Endothelial cell (in vitro differentiated cells): ENCODE measurements at places on chromosomes 2 and 18.

GRCh38 chr2:228378696-228379425 lies 197.4 kb upstream of the SPHKAP start:
- no peak for DNase-seq

DNA sequence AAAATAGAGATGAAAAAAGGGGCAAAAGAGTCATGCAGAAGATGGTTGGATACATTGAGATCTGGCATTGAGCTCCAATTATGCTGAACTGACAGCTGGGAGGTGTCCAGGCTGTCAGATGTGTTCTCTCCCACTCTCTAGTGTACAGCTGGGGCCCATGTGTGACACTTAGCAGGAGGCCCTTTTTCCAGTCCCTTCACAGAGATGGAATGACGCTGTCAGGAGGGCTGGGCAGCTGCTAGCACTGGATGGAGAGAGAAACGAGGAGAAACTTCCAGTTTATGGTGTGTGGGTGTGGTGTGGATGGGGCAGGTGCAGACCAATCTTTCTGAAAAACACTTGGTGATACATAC lies 437.7 kb upstream of the HS6ST1 start:
- no peak for DNase-seq

DNA sequence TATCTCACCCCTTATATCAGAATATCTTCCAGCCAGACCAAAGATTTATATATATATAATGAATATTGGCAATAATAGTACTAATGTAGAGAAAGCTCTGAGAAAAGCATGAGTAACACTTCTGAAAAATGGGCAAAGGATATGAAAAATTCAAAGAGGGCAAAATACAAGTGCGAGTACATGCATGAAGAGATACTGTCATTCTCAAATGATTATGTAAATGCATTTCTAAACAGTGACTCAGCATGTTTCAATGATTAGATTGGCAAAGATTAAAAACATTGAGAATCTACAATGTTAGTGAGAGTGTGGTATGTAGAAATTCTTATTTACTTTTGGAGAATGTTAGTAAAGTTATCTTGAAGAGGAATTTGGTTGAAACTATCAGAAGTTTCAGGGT lies 118.3 kb upstream of the NEDD4L start:
- DNase-seq, result no peak

DNA sequence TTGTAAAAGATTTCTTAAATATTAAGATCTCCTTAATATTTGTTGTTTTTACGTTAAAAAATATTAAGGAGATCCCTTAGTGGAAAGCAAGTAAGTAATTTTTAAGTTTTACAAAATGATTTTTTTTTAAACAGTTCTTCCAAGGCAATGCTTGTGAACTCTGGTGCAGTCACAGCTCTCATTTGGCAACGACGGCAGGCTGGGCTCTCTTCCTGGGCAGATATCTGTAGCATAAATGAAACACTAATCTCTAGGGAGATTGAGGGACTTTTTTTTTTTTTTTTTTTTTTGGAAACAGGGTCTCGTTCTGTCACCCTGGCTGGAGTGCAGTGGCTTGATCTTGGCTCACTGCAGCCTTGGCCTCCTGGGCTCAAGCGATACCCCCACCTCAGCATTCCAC lies 38.5 kb downstream of the GORASP2 start:
- DNase-seq, result no peak

GRCh38 chr18:5986257-5986931 lies 91.1 kb upstream of the TMEM200C start:
- DNase-seq, result no peak

DNA sequence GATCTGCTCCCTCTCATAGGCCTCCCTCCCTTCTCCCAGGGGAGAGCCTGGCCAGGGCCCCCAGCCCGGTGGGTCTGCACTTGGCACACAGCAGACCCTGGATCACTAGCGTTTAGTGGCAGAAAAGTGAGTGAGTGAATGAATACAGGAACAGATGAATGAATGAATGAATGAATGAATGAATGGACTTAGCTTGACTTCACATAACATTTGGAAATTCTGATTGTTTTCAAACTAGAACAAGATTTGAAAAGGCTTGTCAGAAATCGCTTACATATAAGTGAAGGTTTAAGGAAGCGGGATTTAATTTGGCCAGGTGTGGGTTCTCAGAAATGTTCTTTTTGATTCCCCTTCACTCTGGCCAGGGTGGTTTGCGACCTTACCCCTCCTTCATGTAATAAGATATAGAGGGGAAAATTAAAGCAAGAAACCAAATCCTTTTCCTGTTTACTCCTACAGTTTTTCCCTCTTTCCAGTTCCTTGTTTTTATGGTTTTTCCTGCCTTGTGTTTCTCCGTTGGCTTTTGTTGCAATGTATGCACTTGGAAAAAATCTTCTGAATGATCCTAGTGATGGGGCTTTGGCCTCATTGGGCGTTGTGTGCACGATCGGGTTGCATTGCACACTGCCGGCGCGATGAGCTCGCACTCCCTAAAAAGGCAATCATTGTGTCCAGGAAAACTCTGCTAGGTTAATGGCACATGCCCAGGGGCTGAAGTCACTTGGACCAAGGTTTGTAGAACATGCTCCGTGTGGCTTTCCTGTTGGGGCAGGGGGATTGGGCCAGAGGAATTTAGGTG lies 16.4 kb downstream of the LRRFIP1 start:
- no peak for DNase-seq

GRCh38 chr2:63537306-63537705 lies 51.0 kb downstream of the WDPCP start:
- no peak for DNase-seq

- DNase-seq, result no peak
These were observed 7.8 kb upstream of the CCDC141 start for GRCh38 chr2:179057737-179058136.

DNA sequence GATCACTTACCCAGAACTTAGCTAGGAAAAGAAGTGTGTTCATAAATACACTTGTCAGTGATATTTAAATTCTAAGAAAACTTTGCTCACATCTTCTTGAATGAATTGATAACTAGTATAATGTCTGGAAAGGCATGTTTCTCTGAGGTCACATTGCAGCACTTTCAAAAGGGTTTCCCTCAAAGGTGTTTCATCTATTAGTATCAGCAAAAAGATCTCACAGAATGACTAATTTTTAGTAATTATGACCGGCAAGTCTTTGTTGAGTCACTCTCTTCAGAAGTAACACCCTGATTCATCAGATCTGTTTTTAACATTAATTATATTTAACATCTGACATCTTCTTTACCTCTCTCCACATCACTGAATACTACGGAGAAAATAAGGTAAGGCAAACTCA lies 222.3 kb downstream of the IKZF2 start:
- no peak for DNase-seq

DNA sequence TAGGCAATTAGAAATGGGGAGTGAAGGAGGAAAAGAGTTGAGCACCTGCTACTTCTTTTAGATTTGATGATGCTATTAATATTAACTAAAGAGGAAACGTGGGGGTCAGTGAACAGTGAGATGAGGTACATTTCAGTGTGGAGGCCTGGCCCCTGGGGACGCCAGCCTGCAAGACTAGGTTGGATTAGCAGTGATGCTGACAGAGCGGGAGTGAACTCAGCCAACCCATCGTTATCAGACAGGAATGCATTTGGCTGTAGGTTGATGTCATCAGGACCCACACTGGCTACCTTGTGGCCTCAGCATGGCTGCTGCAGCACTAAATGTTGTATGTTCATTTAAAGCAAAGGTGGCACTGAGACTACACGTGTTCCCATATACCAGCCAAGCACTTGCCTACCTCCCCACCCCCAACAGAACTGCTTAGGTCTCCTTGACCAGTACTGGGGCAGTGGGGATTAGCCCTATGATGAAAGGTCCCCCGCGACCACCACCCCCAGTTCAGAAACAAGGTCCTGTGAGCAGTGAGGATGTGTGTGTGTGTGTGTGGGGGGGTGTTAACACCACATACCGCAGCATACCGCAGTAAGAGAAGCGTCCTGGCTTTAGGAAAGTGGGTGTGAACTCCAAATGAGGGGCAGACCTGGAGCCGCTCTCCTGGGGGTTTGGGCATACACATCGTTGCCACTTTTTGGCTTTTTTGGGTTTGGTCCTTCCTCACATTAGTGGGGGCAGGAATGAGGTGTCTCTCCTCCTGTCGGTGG lies 26.0 kb downstream of the DGKD start:
- no peak for DNase-seq

DNA sequence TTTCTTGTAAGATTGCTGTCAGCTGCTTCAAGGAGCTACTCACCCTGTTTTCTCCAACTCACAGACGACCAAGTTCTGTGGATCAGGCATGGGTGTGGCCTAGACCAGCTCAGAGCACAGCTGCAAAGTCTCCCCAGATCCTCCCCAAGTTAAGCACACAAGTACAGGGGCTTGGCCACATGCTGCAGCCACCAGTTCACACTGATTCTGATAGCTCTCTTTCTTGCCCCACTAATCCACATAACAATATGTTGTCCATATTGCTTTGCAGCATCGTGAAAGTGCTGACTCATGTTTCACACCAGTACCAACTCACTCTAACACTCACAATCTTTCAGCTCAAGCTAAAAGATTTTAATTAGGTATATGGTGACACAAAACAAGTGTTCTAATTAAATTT lies 437.0 kb downstream of the PARD3B start:
- DNase-seq, result no peak

- no peak for DNase-seq
These were observed 5.7 kb upstream of the CHN1 start for GRCh38 chr2:175010848-175011254.

- DNase-seq, result no peak
These were observed 399.8 kb upstream of the SLC8A1 start for GRCh38 chr2:40851661-40852060.

DNA sequence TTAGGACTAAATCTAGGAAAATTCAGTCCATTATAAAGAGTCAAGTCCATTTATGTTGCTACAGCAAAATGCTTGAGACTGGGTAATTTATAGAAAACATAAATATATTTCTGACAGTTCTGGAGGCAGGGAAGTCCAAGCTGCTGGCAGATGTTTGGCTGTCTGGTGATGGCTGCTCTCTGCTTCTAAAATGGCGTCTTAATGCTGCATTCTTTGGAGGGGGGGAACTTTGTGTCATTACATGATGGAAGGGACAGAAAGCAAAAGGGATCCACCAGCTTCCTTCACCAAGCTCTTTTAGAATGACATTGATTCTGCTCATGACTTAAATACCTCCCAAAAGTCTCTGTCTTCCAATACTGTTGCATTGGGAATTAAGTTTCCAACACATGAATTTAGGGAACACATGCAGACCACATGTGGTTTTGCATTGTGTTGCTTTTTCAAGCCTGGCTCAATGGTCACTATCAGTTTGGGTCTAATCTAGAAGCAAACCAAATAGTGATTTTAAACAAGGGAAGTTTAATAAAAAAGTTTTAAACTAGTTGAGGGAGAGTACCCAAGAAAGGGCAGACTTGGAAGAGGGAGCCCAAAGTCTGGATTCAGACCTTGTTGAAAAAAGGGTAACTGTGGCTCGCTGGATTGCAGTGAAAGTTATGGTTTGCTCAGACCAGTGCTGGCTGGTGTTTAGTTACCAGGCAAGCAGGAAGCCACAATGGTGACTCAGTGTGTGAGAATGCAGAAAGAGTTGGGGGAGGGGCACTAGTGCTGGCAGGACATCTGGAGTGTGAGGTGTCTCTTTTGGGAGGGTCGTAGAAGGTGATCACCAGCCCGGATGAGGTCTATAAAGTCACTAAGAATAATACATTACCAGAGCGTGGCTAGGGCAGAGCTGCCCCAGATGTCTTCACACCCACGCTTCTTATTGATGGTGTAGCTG lies 30.8 kb downstream of the C18orf54 start:
- DNase-seq, result no peak

GRCh38 chr2:98832172-98832571 lies 101.2 kb upstream of the MGAT4A start:
- DNase-seq, result no peak

DNA sequence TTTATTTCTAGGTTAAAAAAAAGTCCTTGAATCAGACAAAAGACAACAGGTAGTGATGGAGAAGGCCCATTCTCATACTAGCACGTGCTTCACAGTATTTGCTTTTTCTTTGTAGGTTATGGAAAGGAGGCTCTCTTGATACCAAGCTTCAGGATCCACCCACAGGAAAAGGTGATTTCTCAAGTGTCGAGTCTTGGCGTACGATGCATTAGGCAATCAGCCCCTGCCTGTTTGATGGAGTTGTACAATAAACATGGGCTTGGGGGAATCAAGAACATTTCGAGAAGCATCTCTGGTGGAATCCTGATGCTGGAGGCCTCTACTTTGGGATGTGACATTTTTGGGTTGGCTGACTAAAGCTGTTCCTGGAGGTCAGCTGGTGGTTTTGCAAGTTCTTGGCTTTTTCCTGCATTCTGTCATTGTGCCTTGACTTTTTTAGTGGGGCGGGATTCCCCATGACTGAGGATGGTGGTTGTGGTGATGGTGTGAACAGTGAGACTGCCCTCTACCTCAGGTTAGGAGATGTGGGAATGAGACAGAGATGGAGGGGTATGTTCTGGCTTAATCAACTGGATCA lies 231.5 kb upstream of the SPRED2 start:
- no peak for DNase-seq

DNA sequence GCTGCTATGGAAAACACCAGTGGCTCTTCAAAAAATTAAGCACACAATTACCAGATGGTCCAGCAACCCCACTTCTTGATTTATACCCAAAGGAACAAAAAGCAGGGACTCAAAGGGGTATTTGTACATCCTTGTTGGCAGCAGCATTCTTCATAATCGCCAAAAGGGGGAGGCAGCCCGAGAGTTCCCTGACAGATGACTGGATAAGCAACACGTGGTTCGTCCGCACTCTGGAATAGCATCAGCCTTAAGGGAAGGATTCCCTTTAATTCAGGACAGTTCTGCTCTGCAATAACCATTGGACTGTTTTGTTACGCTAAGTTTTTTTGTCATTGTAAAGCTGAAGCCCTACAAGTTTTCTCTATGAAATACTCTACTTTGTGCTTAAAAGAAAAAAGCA lies 76.7 kb upstream of the TWIST2 start:
- no peak for DNase-seq

DNA sequence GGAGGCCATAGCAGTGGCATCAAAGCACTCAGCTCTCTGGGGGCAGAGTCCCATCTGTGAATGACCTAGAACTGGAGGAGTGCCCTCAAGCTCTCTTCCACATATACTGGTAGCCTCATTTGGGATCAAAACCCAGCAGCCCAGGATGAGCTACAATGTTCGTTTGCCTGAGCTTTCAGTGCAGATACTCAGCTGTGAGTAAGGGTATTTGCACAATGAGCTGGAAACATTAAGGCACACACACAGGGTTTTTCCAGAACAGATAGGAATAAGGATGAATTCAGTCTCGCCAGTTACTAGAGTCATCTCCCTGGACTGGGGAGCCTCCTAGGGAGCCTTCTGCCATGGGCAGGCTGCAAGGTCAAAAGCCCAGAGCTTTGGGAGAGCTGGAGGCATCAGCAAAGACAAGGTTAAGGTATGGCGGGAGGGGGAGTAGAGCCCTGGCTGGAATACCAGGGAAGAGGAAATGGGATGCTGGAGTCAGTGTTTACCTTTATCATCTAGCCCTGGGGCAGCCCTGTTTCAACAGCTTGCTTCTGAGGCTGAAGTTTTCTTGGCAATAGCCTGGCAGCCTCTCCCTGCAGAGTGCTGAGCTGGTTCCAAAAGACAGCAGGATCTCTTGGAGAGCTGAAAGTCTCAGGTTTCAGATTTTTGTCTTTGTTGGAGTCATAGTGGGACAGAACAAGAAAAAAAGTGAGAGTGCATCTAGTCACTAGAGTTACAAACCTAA lies 187.7 kb downstream of the LOXHD1 start:
- no peak for DNase-seq
